ENCODE measurements at places on chromosomes 13 and 19.
A peak's percentile ranks its signal among the peaks of the same experiment; 100 is the strongest.

GRCh38 chr13:75762076-75762937 lies 126.2 kb downstream of the LMO7 start:
- no peak for DNase-seq

GRCh38 chr13:101967781-101968180 lies 434.1 kb downstream of the FGF14 start:
- DNase-seq = no peak

GRCh38 chr13:71603255-71603654 lies 263.7 kb downstream of the DACH1 start:
- no peak for DNase-seq

- DNase-seq = no peak
These were observed 669.6 kb downstream of the UQCRFS1 start for GRCh38 chr19:28543244-28543776.

- peak; percentile 48 for DNase-seq
These were observed 386.6 kb downstream of the DIAPH3 start for GRCh38 chr13:59776924-59777690.

GRCh38 chr19:31784671-31785101 lies 435.4 kb upstream of the TSHZ3 start:
- DNase-seq = no peak

DNA sequence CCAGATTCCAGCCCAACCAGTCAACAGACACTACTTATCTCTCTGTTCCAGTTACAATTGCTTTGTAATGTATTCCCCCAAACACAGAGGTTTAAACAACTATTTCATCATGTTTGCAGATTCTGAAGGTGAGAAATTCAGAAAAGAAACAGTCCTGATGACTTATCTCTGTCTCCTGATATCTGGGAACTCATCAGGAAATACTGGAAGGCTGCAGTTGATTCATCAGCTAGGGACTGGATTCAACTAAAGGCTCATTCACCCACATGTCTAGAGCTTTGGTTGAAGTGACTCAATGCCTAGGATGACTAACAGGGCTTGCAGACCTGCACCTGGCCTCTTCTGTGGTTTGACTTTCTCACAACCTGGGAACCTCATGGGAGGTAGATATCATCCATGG lies 56.6 kb upstream of the GPC6 start:
- peak; percentile 21 for DNase-seq

DNA sequence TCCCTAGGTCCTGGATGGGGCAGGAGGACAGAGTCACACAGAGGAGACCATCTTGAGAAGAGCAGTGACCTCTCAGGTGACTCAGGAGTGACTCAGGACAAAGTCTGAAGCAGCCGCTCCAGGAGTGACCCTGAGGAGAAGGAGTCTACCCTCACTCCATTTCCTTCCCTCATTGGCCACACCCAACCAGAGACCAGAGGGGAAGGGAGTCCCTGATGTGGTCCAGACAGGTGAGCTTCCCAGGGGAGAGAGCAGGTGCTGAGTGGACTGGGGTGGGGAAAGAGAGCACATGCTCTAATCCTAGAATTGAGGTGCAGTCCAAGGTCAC lies 75.5 kb upstream of the MEDAG start:
- no peak for DNase-seq

DNA sequence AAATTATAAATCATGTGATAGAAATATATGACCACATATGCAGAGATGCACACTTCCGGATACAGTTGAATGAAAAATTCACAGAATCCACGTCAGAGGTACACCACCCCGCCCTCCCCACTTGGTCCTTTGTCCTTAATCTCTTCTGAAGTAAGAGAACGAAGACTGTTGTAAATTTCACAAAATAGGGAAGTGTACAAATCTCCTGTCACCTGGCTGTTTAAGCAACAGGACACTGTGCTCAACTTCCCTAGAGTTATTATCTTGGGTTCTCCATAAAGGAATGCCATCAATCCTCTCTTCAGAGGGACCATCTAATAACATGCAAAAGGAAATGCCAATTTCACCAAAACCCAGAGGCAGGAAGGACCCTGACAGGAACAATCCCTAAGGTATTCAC lies 10.5 kb upstream of the CEACAM6 start:
- DNase-seq = no peak

DNA sequence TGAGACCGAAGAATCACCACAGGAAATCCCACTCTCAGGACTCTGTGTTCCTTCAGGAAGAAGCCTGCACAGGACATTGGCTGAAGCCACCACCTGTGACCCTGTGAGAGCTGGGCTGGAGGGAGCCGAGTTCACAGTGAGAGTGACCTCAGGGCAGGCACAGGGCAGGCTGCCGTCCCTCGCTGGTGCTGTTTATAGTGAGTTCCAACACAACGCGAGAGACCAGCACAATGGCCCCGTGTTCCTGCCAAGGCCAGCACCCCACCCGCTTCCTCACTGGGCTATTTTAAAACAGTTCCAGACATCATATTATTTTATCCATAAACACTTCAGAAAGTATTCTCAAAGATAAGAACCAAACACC lies 18.4 kb upstream of the GAS6 start:
- DNase-seq = peak; percentile 21

DNA sequence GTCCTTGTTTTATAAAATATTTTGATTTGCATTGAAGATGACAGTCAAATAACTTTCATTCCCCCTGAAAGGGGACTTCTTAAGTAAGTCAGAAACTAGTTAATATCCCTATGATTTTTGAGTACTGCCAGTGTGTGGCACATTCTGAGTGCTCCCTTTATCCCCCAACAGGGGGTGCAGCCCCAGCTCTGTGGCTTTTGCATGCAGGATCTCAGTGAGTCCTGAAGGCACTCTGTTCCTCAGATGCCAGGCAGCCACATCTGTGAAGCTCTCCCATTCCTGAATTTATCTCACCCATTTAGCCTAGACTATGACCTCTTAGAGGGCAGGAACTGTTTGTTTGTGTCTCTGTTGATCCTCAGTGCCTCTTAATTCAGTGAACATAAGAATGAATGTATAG lies 123.1 kb downstream of the CDK8 start:
- peak; percentile 66 for DNase-seq

- DNase-seq = peak; percentile 29
These were observed 22.5 kb upstream of the KLF2 start for GRCh38 chr19:16301999-16302694.
